H1 (cell line): ENCODE measurements at places on chromosomes 11 and 22. TPM values are rescaled to one million over a fixed set of nuclear protein-coding genes. Genes with fewer than 3 reads are reported as not detected.

Gene TSPAN32
- not detected in 2 replicates for total RNA-seq

Gene ARHGEF17
- total RNA-seq = 12.9 and 14.6 TPM in 2 replicates

DNA sequence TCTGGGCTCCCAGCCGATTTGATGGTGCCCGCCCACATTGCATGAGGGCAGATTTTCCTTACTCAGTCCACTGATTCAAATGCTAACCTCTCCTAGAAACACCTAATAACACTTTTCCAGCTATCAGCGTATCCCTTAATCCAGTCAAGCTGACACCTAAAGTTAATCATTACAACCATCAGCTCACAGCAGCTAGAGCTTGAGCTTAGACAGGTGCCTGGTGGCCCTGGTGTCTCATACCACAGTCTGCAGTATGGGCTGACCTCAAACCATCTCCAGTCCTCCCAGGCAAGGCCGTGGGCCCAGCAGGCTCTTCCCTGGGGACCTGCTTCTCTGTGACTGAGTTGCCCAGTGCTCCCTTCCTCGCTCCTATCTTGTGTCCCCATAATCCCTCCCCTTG, 174.4 kb upstream of the NECTIN1 start:
- no peak for DNase-seq
- H3K27me3 ChIP-seq = 0 out of 2 replicates have a peak, but pooled peaks cover 2% of the 10 kb centered on the region
- H3K4me1 ChIP-seq = peaks cover 13% of the 10 kb centered on the region
- no peak overlapping the region for H3K27ac ChIP-seq

GRCh38 chr11:3109921-3110706, 52.9 kb upstream of the CARS1 start:
- peaks cover 16% of the 10 kb centered on the region for H3K4me1 ChIP-seq
- H3K27ac ChIP-seq = no peak overlapping the region
- DNase-seq = peak; percentile 43
- H3K27me3 ChIP-seq = no peaks in the 10 kb centered on the region
- H3K36me3 ChIP-seq = no peaks in the 10 kb centered on the region
- H3K4me3 ChIP-seq = no peak overlapping the region

Gene GPR152
- not detected in 2 replicates for total RNA-seq

Gene SLC25A45
- 0.54 and 0.61 TPM in 2 replicates for total RNA-seq

Gene TMEM45B
- total RNA-seq = not detected in 2 replicates

Gene NDUFV1
- total RNA-seq = 131 TPM in 2 replicates

Gene ESRRA
- total RNA-seq = 36.1 and 37.0 TPM in 2 replicates

Gene ZNF202
- total RNA-seq = 33.0 and 33.9 TPM in 2 replicates

- H3K27me3 ChIP-seq = no peaks in the 10 kb centered on the region
- H3K4me3 ChIP-seq = no peak overlapping the region
- H3K36me3 ChIP-seq = no peaks in the 10 kb centered on the region
- no peaks in the 10 kb centered on the region for H3K4me1 ChIP-seq
These were observed 56.2 kb downstream of the SOX6 start for GRCh38 chr11:16299884-16300782.

- no peaks in the 10 kb centered on the region for H3K27me3 ChIP-seq
- no peak overlapping the region for H3K4me3 ChIP-seq
- H3K36me3 ChIP-seq = no peaks in the 10 kb centered on the region
- H3K27ac ChIP-seq = no peak overlapping the region
- H3K4me1 ChIP-seq = peaks cover 12% of the 10 kb centered on the region
- DNase-seq = no peak
These were observed 28.9 kb downstream of the AP2A2 start for GRCh38 chr11:954392-955153.

- H3K36me3 ChIP-seq = no peaks in the 10 kb centered on the region
- H3K4me3 ChIP-seq = no peak overlapping the region
- no peaks in the 10 kb centered on the region for H3K4me1 ChIP-seq
- peaks cover 8% of the 10 kb centered on the region; the same call in 1 of the 2 replicates for H3K27me3 ChIP-seq
These were observed 39.8 kb downstream of the KCNJ1 start for GRCh38 chr11:128827191-128827893.

DNA sequence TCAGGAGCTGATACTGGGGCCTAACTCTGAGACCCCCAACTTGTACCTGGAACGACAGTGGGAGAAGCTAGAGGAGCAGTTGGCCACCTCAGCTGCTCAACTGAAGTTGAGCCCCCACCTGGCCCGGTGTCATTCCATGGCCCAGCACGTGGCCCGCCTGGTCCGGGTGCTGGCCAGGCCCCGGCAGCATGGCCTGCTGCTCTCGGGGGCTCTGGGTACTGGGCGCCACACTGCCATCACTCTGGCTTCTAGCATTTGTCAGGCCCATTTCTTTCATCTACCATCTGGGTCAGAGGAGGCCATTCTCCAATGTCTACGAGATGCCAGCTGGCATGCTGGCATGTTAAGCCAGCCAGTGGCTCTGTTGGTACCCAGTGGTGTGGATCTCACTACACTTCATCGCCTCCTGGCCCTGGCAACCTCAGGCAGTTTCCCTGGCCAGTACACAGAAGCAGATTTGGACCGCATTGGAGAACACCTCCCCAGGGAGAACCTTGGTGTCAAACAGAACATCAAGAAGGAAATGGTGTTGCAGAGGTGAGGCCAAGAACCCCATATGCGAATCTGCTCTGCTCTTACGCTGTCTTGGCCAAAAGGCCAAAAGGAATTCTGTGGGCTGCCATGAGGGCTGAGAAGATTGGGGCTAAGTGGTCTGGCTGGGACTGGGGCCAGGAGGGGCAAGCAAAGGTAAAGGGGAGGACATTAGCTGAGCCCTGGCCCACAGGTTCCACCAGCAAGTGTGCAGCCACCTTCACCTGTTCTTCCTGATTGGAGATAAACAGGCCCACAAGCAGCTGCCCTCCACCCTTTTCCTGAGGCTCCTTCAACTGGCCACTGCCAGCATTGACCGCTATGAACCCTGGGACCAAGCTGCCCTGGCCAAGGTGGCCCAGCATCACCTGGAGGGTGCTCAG, 45.4 kb downstream of the RRP8 start:
- H3K27me3 ChIP-seq = no peaks in the 10 kb centered on the region
- H3K4me3 ChIP-seq = no peak overlapping the region
- H3K36me3 ChIP-seq = no peaks in the 10 kb centered on the region
- no peak for DNase-seq

Gene A4GALT
- 13.8 and 13.9 TPM in 2 replicates for total RNA-seq

Gene RBMXL2
- not detected in 2 replicates for total RNA-seq

DNA sequence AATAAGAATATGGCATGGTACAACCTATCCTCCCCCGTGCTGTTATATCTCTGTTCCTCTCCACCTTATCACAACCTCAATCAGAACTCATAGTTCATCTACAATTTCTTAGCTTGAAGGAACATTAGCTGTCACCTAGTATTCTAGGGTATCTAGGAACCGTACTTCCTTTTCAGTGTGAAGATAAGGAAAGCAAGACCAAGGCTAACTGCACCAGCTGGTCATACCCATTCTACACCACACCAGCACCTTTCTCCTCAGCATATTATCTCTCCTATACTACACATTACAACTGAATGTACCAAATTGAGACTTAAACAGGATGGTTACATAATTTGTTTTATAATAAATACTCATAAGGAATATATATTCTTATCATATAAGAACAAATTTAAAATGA, 73.1 kb downstream of the ARHGAP32 start:
- no peaks in the 10 kb centered on the region for H3K4me1 ChIP-seq
- no peak for DNase-seq
- H3K36me3 ChIP-seq = no peaks in the 10 kb centered on the region
- no peaks in the 10 kb centered on the region for H3K27me3 ChIP-seq
- no peak overlapping the region for H3K4me3 ChIP-seq

Gene NPTXR
- 5.8 and 6.4 TPM in 2 replicates for total RNA-seq

DNA sequence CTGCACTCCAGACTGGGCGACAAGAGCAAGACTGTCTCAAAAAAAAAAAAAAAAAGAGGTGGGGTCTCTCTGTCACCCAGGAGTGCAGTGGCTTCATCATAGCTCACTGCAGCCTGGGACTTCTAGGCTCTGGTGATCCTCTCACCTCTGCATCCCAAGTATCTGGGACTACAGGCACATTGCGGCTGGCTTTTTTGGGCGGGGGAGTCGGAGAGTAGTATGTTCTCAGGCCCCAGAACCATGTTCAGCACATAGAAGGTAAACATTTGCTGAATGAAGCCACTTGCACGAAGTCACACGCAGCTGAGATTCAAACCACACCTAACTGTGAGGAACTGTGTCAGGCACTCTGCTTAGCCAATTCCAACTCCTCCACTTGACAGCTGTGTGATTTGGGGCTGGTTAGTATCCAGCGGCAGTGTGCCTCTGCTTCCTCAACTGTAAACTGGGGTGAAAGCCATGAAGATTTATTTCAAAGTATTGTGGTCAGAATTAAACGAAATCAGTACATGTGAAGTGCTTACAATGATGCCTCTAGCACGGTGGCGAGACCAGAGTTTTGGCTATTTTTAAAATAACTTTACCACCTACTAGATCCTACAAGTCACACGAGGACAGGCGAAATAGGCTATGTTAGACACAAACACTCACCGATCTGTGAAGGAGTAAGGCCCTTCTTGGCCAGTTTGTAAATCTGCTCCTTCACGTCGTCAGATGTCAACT, 789 bp downstream of the RPS13 start:
- DNase-seq = no peak
- peak overlapping the region; percentile 97 for H3K27ac ChIP-seq
- H3K4me1 ChIP-seq = peaks cover 4% of the 10 kb centered on the region
- peak overlapping the region; percentile 99 for H3K4me3 ChIP-seq

DNA sequence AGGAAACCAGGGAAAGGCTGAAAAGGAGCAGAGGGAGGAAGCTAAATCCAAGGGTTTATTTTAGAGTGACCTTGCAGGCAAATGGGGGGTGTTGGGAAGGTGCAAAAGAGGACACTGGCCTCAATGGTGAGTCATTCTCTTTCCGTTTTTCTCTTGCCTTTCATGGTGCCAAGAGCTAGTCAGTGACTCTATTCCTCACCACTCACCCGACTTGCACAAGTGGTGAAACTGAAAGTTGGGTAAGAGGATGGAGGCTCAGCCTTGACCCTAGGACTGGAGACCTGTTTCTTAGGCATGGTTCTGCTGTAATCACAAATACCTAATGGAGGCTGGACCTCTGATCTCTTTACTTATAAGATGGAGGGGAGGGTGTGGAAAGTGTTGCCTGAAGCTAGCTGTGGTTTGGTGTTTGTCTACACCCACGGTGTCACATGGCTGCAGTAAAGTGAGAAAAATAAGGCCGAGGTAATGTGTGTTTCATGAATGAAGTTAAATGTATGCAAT, 67.3 kb upstream of the CREB3L1 start:
- DNase-seq = no peak
- H3K27me3 ChIP-seq = no peaks in the 10 kb centered on the region
- no peak overlapping the region for H3K4me3 ChIP-seq
- no peaks in the 10 kb centered on the region for H3K36me3 ChIP-seq

Gene FAM227A
- 3.8 and 3.9 TPM in 2 replicates for total RNA-seq

Gene KREMEN1
- 3.2 TPM in 2 replicates for total RNA-seq

DNA sequence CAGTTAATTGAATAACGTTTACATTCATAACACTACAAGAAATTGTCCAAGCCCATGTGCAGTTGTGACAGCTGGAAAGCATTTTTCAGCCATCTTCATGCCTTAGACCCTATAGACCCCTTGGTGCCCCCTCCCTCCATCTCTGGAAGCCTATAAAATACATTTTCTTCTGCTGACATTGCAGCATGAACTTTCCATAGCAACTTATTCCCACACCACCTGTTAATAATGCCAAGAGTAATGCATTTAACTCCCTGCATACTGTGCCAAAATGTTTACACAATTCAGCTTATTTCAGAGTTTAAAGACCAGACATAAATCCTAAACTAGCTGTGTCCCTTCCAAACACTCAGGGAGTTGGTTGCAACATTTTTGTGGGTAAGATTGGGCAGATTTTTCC, 143.0 kb upstream of the ARHGAP20 start:
- no peaks in the 10 kb centered on the region for H3K27me3 ChIP-seq
- DNase-seq = no peak
- H3K27ac ChIP-seq = no peak overlapping the region
- no peak overlapping the region for H3K4me3 ChIP-seq
- H3K36me3 ChIP-seq = no peaks in the 10 kb centered on the region

DNA sequence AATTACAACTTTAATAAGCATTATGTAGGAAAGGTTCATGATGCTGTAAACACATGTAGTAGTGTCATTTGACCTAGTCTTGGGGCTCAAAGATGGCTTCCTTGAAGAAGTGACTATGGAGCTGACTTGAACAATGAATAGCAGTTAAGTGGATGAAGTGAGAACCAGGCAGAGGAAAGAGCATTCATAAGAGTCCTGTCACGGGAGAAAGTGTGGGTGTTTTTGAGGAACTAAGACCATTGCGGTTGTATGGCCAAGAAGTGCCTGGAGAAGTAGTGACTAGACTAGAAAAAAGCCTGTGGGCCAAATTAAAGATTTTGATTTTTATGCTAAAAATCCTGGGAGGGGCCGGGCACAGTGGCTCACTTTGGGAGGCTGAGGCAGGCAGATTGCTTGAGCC, 7.2 kb upstream of the IL18BP start:
- no peak for DNase-seq
- no peak overlapping the region for H3K27ac ChIP-seq
- peaks cover 10% of the 10 kb centered on the region for H3K36me3 ChIP-seq
- no peaks in the 10 kb centered on the region for H3K27me3 ChIP-seq

Gene PPARA
- total RNA-seq = 8.2 and 10.0 TPM in 2 replicates

Gene GGTLC3
- not detected in 2 replicates for total RNA-seq

DNA sequence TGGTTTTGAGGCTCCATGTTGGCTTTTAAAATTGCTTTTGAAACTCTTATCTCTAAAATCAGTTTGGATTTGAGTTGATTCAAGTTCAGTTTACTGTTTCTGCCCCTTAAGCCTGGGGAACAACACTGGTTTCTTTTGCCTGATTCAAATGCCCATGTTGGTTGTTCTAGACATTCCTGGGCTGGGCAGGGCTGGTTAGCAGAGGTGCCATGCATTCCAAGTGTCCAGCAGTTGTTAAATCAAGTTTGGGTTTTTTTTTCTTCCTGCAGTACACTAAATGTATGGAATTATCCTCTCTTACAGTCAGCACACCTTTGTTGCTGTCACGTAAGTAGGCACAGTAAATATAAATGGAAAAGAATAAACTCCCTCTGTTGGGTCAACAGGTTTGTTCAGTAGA, 67.2 kb upstream of the MTMR2 start:
- no peaks in the 10 kb centered on the region for H3K27me3 ChIP-seq
- no peak overlapping the region for H3K4me3 ChIP-seq
- H3K4me1 ChIP-seq = peaks cover 4% of the 10 kb centered on the region; the same call in 1 of the 2 replicates
- no peaks in the 10 kb centered on the region for H3K36me3 ChIP-seq

DNA sequence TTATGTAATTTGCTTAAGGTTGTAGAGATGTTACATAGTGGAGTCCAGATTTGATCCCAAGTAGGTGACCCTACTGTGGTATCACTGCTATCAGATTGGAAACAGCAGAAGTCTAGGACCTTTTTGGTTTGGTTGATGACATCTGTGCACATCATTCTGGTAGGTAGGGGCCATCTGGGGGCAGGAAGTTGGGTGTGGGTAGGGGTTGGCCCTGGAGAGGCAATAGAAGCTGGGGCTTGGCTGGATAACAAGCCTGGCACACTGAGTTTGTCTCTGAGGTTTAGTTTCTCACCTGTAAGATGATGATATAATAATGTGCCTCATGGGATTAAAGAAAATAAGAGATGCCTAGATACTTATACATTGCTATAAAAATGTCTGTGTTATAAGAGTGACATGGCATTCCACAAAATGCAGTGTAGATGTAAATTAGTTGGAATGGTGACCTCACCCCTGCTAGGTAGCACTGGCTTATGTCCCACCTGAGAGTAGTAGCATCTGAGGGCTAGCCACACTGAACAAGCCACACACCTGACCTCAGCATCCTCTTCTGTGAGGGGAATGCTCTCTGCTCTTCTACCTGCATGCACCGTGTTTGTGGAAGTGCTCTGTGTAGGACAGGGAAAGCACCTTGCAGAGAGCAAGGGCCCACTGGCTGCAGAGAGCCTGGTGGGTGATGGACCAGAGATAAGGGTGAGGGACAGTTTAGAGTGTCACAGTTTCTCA, 36.9 kb downstream of the PTPRJ start:
- DNase-seq = no peak
- H3K4me1 ChIP-seq = peaks cover 10% of the 10 kb centered on the region
- no peak overlapping the region for H3K4me3 ChIP-seq
- H3K27me3 ChIP-seq = no peaks in the 10 kb centered on the region
- no peaks in the 10 kb centered on the region for H3K36me3 ChIP-seq
- no peak overlapping the region for H3K27ac ChIP-seq
